ENCODE measurements at places on chromosomes 2 and 18. TPM values are rescaled to one million over a fixed set of nuclear protein-coding genes. Genes with fewer than 3 reads are reported as not detected.
A peak's percentile ranks its signal among the peaks of the same experiment; 100 is the strongest.

SPDYA gene
- not detected for total RNA-seq

CCDC68 gene
- total RNA-seq, result 0.54 TPM

CRACDL gene
- total RNA-seq, result not detected

CKAP2L gene
- 13.3 TPM for total RNA-seq

TSPYL6 gene
- not detected for total RNA-seq

IL1R2 gene
- total RNA-seq, result not detected

GLI2 gene
- total RNA-seq, result 4.7 TPM

GPD2 gene
- total RNA-seq, result 100 TPM

LHCGR gene
- under 0.01 TPM for total RNA-seq

TFPI gene
- total RNA-seq, result 93.9 TPM

- DNase-seq, result no peak
Measured at GRCh38 chr2:12930391-12930790, 213.7 kb downstream of the TRIB2 start.

DNA sequence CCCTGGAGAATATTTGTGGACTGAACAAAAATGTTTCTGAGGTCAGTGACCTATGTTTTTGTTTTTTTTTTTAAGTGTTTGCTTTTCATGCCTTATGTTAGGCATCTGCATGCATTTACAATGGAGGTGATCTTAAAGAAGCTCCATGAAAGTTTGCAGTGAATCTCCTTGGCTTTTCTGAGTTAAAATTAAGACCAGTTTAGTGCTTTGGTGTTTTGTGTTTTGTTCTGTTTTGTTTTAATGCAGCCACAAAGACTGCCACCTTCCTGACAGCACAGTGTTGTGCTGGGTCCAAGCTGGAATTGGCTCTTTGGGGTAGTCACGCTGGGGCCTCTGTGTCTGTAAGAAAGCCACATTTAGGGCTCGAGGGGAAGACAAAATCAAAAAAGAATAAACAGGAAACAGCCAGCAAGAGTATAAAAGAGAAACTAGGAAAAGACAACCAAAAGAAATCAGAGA is 396.2 kb downstream of the ARHGAP15 start:
- no peak for DNase-seq

- no peak for DNase-seq
Measured at GRCh38 chr2:16194530-16194929, 254.2 kb downstream of the MYCN start.

- peak; percentile 22 for DNase-seq
Measured at GRCh38 chr2:164479460-164479859, 141.8 kb downstream of the GRB14 start.

DNA sequence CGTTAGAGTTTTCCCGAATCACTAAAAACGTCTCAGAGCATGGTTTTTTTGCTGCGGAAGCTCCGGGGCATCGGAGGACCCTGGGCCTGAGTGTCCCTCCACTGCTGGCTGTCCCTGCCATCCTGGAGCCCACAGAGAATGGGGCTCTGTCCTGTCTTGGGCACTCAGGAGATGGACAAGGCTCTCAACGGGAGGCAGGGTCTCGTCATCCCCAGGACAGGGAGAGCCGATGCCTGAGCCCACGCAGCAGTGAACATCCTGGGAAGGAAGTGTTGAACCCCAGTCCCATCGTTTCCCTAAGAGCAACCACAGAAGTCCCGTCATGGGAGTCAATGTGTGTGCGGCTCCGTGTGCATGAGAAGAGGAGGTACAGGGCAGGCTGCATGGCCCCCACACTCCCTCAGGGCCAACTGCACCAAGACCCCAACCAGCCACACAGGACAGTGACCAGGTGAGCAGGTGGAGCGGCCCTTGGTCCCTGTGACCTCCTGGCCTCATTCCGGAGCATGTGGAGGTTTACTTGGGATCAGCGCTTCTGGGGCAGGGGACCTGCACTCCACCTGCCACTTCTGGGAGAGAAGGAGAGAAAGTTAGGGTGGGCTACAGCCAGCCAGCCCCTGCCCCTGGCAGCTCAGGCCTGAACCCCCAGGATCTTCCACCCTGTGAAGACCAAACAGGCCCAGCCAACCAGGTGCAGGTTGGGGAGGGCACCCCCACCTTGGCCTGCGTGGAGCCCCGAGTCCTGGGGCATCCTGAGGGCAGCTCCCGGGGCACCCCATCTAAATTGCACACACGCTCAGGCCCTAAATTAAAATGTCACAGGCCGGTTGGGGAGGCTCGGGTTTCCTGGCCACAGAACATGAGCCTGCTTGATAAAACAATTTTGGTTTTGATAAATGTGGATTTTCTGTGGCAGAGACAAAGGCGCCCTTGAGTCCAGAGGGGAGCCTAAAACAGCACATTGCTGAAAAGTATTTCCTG is 3.1 kb upstream of the SNED1 start:
- DNase-seq, result no peak

GRCh38 chr2:201407265-201407664 is 44.0 kb downstream of the TRAK2 start:
- DNase-seq, result peak; percentile 36

DNA sequence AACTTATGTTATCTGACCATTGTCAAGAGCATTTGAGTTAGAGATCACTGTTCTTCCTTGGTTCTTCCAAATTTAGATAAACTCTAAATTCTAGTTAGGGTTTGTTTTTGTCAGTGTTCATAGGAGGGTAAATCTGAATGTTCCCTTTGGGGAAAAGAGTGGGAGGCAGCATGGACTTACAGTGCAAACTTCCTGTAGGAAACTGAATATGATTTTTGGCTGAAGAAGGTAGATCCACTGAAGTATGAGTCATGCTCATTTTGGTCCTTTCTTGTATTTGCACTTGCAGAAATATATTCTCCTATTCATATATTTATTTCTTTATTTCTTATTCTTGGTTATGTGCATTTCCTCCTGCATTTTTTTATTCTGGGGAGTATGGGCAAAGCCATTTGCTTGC is 27.3 kb downstream of the CCDC85A start:
- no peak for DNase-seq

DNA sequence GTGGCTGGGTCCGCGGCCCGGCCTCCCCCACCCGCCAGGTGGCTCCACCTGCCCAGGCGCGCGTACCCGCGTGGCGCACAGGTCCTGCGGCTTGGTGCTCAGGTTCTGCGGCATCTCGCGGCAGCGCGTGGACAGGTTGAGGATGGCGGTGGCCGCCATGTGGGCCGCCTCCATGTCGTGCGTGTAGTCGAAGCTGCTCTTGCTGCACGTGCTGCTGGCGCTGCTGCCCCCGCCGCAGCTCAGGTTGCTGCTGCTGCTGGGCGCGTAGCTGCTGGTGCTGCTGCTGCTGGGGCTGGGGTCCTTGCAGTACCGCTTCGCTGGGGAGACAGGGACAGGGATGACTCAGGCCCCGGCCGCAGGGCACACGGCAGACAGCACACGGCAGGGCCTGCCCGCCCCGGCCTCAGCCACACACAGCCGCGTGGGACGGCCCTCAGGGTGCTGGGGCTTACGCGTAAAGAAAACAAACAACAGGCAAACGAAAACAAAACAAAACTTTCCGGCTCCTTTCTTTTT is 147.7 kb upstream of the PXDN start:
- no peak for DNase-seq

- peak; percentile 41 for DNase-seq
Measured at GRCh38 chr2:239316562-239317465, 84.0 kb downstream of the HDAC4 start.

DNA sequence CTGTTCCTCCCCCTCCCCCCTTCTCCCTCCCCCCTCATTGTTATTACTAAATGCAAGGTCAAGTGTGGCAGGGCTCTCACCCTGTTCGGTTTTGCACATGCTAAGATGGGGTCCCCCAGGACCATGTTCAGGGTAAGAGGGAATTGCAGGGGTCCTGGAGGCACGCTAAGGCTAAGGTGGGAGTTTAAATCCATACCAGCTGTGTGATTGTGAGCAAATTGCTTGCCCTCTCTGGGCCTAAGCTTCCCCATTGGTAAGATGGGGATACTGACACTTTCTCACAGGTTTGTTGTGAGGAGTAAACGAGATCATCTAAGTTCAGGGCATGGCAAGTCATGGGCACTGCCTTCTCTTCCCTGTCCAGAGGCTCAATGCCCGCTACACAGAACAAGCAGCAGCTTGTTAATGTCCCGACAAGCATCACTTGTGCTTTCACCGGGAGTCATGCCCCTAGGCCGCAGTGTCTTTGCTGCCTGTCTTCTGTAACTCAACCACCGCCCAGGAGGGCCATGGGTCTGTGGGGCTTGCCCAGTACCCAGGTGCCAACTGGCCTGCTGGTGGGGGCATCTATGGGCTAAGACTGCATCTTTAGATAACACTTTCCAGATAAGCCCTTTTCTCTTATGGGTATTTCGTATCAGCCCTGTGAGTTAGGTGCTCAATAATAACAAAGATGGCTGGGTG is 279.1 kb downstream of the MYCN start:
- no peak for DNase-seq

- DNase-seq, result peak; percentile 11
Measured at GRCh38 chr2:124476291-124476690, 451.2 kb downstream of the CNTNAP5 start.

DNA sequence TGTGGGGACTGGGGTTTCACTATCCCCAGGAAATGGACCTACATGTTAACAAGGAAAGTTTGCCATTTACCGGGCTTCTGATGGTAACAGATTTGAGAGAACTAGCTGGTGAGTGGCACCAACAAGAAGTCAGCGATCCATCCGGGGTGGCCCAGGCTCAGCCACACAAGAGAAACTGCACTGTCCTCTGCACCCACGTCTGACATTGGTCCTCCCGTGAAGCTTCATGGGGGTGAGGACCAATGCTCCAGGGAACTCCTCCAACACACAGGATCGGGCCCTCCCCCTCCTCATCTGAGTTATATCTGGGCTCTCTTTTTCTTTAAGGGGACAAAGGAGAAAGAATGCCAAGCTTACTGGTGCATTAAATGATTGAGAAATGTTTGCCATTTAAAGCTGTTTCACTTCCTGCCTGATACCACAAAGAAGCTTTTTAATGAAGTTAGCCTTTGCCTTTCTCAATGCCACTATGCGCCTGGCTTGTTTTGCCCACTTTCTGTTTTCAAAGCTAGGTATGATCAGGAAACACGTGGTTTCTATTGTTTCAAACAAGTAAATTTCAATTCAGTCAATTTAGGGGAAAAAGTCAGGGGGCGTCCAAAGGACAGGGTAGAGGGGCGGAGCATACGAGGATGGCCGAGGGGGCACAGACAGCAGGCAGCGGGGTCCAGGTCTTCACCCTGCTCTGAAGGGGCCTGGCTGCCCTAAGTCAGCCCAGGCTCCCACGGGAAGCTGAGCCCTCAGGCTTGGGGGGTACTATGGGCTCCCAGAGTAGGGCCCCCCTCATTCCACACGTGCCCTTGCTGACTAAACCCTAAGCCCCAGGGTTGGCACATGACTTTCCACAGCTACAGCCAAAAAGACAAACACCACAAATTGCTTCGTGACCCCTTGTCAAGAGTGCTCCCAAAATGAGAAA is 204.0 kb upstream of the ID2 start:
- DNase-seq, result no peak

- DNase-seq, result no peak
Measured at GRCh38 chr2:71330585-71331330, 824 bp upstream of the ZNF638 start.

- DNase-seq, result no peak
Measured at GRCh38 chr2:54330926-54331835, 75.2 kb upstream of the TSPYL6 start.

DNA sequence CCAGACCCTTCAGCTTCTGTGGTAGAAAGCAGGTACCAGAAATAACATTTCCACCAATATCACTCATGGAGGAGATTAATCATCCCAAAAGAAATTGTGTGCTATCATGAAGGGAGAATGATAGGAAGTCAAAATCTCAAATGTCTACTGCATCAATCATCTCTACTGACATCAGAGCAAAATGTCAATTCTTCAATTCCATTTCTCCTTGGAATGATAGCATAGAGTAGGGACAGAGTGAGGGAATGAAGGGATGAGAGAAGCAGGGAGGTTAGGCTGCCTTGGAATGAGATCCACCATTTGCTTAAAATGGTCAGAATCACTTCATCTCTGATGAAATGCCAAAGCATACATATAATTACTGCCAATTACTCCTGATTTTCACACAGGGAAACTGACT is 371.8 kb upstream of the ACVR2A start:
- no peak for DNase-seq

- no peak for DNase-seq
Measured at GRCh38 chr2:143150287-143150686, 21.1 kb downstream of the ARHGAP15 start.

DNA sequence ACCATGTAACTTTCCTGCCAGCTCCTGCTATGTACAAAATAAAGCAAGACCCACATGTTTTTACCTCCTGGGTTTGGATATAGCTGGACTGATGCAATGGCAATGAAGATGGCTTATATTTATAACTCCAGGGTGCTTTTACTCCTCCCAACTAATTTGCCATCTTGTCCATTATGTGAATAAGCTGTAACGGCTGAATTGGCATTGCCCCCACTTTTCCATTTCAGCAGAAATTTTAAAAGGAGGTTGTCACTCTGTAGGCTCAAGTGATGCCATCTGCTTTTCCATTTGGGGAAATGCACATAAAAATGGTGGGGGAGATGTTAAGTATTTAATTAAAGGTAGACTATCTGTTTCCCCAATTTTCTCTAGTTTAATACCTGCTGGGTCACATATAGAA is 345.5 kb downstream of the ERBB4 start:
- DNase-seq, result no peak

DNA sequence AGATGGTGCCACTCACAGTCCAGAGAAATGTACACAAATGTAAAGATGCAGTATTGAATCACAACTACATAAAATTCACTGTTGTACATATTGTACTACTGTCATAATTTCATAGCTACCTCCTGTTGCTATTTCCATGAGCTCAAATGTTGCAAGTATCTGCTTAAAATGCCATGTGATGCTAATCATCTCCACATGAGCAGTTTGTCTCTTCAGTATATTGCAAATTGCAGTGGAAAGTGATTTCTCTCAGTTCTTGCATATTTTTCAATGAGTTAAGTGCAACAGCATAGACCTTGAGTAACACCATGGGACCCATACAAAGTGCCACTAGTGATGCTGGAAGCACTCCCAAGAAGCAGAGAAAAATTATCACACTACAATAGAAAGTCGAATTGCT is 51.9 kb downstream of the MAIP1 start:
- no peak for DNase-seq

- no peak for DNase-seq
Measured at GRCh38 chr2:153431114-153431513, 47.4 kb downstream of the RPRM start.

DNA sequence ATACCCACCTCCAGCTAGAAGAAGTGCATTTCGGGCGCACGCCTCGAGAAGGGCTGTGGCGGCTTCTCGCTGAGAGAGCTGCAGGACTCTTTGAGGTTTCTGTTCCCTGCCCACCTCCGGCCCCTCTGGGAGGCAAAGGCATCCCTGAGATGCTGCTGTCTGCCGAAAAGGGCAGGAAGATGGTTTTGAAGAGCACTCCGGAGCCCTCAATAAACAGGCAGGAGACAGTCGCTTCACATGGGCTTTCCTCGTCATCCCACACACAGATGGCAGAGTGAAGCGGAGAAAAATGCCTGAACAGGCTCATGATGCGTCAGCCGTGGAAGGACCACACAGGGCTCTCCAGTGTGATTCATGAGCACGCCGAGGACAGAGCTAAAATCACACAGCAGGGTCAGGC is 25.4 kb upstream of the GLI2 start:
- peak; percentile 79 for DNase-seq

- no peak for DNase-seq
Measured at GRCh38 chr2:201926067-201926466, 107.6 kb upstream of the FZD7 start.
